ENCODE measurements at places on chromosomes 1 and 21. TPM values are rescaled to one million over a fixed set of nuclear protein-coding genes. Genes with fewer than 3 reads are reported as not detected.

DNA sequence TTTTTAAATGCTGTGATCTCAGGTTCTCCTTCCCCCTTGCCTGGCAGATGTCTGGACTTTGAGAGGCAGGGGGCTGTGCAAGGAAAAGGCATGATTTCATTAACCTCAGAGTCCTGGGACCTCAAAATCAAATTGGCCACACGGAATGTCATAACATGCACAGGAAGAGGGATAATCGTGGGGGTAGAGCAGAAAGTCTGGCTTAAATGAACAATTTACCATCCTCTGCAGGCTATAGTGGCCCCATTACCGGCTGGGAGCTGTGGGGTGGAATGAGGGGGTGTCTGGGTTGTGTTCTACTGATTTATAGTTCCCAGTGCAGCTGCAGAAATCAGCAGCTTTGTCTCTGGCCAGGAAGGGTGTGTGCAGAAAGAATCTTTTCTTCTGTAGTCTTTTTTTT, 10.8 kb downstream of the OPRD1 start:
- H3K27me3 ChIP-seq = no peaks in the 10 kb centered on the region
- no peaks in the 10 kb centered on the region for H3K4me1 ChIP-seq
- H3K4me3 ChIP-seq = no peak overlapping the region
- H3K36me3 ChIP-seq = no peaks in the 10 kb centered on the region
- no peak overlapping the region for H3K27ac ChIP-seq

DNA sequence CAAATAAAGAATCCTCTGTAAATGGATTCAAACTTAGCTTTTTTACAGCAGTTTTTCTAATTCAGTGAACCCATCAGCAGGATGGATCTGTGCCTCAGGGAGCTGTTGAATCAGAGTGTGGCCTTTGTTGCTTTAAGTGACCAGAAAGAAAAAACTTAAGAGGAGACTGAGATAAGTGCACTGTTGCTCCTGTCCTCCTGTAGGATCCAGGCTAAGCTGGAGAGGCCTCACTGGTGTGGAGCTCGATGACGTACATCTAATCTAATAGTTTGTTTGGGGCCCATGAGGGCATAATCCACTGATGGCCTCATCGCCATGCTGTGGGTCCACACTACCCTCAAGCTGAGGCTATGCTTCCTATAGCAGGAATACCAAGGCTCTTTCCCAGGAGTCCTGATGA, 10.6 kb downstream of the DIP2A start:
- no peak for DNase-seq
- no peaks in the 10 kb centered on the region for H3K27me3 ChIP-seq
- peaks cover 45% of the 10 kb centered on the region for H3K4me1 ChIP-seq
- H3K27ac ChIP-seq = no peak overlapping the region

DNA sequence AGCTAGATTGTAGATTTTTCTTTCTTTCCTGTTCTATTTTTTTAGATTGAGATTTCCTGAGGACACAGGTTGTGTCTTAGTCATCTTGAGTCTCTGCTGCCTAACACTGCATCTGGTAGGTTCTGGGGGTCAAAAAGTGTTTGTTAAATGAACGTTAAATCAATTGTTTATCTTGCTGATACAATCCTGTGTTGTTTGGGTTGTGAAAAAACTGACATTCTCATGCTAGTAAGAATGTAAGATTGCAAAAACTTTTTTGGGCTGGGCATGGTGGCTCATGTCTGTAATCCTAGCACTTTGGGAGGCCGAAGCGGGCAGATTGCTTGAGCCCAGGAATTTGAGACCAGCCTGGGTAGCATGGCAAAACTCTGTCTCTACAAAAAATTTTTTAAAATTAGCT, 3.4 kb downstream of the CTSK start:
- H3K27me3 ChIP-seq = no peaks in the 10 kb centered on the region
- H3K4me1 ChIP-seq = peaks cover 14% of the 10 kb centered on the region
- DNase-seq = no peak
- H3K36me3 ChIP-seq = peaks cover 3% of the 10 kb centered on the region
- H3K27ac ChIP-seq = no peak overlapping the region

DNA sequence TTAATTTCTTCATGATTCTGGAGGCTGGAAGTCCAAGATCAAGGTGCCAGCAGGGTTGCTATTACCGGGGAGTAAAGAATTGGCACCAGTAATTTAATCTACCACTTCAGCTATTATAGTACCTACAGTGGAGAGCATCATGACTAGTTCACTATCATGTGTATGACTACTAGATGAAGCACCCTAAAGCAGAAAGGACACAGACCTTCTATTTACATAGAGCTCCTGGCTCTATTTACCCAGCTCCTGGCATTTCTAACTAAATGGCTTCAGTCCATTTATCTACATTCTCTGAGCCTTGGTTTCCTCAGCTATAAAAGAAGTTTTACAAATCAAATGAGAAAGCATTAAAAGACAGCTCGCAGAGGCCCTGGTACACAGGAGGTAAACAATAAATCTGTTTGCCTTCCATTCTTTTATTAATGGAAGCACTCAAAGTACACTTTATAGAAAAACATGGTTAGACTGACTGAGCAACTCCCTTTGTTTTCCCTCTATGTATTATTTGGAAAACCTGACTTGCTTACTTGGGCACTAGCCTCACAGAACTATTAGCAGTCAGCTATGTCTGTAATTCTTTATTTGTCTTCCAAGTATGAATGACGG, 203.0 kb downstream of the SLC35F3 start:
- H3K36me3 ChIP-seq = no peaks in the 10 kb centered on the region
- H3K27ac ChIP-seq = no peak overlapping the region
- no peaks in the 10 kb centered on the region for H3K4me1 ChIP-seq
- H3K4me3 ChIP-seq = no peak overlapping the region
- no peak for DNase-seq

- H3K4me3 ChIP-seq = no peak overlapping the region
- DNase-seq = no peak
- H3K27me3 ChIP-seq = peaks cover 7% of the 10 kb centered on the region
- H3K4me1 ChIP-seq = no peaks in the 10 kb centered on the region
- H3K36me3 ChIP-seq = no peaks in the 10 kb centered on the region
These were observed 16.8 kb downstream of the S100A7A start for GRCh38 chr1:153432874-153433681.

DNA sequence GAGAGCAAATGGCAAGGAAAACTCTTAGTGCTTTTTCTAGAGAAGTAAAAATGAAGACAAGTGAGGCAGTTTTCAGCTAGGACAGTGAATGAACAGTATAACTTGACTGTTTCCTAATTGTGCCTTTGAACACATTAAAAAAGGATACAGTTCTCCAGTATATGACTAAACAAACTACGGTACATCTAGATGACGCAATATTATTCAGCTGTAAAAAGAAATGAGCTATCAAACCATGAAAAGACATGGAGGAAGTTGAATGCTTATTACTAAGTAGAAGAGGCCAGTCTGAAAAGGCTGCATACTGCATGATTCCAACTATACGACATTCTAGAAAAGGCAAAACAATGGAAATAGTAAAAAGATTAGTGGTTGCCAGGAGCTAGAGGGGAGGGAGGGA, 206.3 kb downstream of the SIPA1L2 start:
- no peak overlapping the region for H3K27ac ChIP-seq
- peaks cover 4% of the 10 kb centered on the region for H3K27me3 ChIP-seq
- no peaks in the 10 kb centered on the region for H3K4me1 ChIP-seq
- DNase-seq = no peak
- no peaks in the 10 kb centered on the region for H3K36me3 ChIP-seq
- H3K4me3 ChIP-seq = no peak overlapping the region

DNA sequence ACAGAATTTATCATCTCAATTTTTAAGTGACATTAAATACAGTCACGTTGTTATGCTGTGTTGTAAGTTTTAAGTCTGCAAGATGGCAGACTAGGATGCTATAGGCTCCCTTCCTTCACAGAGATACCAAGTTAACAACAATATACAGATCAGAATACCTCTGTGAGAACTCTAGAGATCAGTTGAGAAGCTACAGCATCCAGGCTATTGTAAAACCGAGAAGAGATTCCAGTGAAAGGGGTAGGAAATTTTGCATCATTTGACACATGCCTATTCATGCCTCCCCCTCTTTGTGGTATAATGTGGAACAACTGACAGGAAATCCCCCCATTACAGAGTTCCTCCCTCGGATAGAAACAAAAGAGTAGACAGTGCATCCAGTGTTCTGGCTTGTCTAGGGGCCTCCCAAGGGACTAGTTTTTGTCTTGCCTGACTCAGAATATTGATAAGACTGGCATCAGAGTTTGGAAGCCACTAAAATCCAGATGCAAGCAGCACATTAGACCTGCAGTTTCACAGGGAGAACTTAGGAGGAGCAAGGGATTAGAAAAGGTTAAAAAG, 80.6 kb downstream of the LBR start:
- H3K27ac ChIP-seq = no peak overlapping the region
- H3K27me3 ChIP-seq = peaks cover 12% of the 10 kb centered on the region
- no peak for DNase-seq
- no peaks in the 10 kb centered on the region for H3K36me3 ChIP-seq

- DNase-seq = no peak
- peaks cover 29% of the 10 kb centered on the region for H3K27me3 ChIP-seq
- H3K4me1 ChIP-seq = no peaks in the 10 kb centered on the region
- H3K27ac ChIP-seq = no peak overlapping the region
These were observed 226.7 kb upstream of the POU3F1 start for GRCh38 chr1:38273196-38273804.

GRCh38 chr1:198173832-198174231, 17.0 kb downstream of the NEK7 start:
- DNase-seq = no peak
- H3K4me3 ChIP-seq = peak overlapping the region; percentile 46
- H3K4me1 ChIP-seq = peaks cover 86% of the 10 kb centered on the region
- no peaks in the 10 kb centered on the region for H3K27me3 ChIP-seq
- peak overlapping the region; percentile 91 for H3K27ac ChIP-seq
- H3K36me3 ChIP-seq = peaks cover 15% of the 10 kb centered on the region

GRCh38 chr1:104761961-104762570, 1012.4 kb downstream of the AMY1C start:
- H3K4me3 ChIP-seq = no peak overlapping the region
- no peak overlapping the region for H3K27ac ChIP-seq
- no peaks in the 10 kb centered on the region for H3K36me3 ChIP-seq

DNA sequence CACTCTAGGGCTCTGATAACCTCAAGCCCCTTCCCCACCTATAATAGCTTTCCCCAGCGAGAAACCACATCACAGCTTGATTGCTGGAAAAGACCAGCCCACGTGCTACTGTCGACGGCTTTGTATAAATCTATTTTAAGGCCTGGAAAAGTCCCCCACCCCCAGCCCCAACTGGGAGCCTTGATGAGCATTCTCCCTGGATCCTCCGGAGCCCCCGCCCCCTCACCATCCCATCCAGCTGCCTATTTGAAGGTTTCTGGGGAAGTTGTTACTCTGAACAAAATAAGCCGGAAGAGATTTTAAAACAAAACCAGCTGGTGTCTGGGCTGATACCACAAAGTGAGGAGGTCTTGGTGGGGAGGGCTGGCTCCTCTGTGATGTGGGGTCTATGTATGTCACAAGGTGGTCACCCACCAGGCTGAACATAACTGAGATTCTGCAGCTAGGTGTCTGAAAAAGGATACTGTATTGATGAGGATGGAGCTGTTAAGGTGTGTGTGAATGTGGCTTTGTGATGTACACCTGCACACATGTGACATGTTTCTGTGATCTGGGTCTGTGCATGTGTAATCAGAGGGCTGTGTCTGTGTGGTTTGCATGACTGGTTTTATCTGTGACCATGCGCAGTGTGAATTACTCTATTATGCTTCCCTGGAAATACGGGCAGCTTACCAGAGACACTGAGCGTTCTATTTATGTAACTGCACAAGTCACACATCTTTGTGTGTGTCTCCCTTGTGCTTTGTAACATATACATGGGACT, 25.0 kb downstream of the RIMS3 start:
- H3K27ac ChIP-seq = peak overlapping the region; percentile 39
- no peak overlapping the region for H3K4me3 ChIP-seq
- H3K4me1 ChIP-seq = peaks cover 15% of the 10 kb centered on the region
- no peak for DNase-seq

- no peaks in the 10 kb centered on the region for H3K36me3 ChIP-seq
- no peaks in the 10 kb centered on the region for H3K4me1 ChIP-seq
- no peak overlapping the region for H3K27ac ChIP-seq
- H3K27me3 ChIP-seq = peaks cover 22% of the 10 kb centered on the region
These were observed 5.0 kb upstream of the SH2D1B start for GRCh38 chr1:162416909-162417308.

DNA sequence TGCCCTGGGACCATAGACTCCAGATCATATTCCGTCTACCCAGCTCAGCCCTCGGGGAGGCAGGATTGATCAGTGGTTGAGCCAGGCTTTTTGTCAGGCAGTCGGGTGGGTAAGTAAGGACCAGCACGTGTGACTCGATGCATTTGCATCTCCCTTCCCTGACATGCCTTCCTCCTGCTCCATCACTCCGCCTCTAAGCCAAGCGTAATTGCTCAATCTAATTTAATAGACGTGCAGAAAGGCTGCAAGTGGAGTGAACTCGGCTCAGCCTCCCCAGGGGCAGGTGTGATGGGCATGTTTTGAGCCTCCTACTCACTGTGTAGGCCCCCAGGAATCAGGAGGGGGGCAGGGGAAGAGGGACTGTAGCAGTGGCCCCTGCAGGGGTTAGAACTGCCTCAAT, 34.6 kb upstream of the GRIK3 start:
- H3K4me3 ChIP-seq = no peak overlapping the region
- H3K4me1 ChIP-seq = no peaks in the 10 kb centered on the region
- no peaks in the 10 kb centered on the region for H3K36me3 ChIP-seq
- peaks cover 9% of the 10 kb centered on the region for H3K27me3 ChIP-seq
- DNase-seq = no peak
- H3K27ac ChIP-seq = no peak overlapping the region

DNA sequence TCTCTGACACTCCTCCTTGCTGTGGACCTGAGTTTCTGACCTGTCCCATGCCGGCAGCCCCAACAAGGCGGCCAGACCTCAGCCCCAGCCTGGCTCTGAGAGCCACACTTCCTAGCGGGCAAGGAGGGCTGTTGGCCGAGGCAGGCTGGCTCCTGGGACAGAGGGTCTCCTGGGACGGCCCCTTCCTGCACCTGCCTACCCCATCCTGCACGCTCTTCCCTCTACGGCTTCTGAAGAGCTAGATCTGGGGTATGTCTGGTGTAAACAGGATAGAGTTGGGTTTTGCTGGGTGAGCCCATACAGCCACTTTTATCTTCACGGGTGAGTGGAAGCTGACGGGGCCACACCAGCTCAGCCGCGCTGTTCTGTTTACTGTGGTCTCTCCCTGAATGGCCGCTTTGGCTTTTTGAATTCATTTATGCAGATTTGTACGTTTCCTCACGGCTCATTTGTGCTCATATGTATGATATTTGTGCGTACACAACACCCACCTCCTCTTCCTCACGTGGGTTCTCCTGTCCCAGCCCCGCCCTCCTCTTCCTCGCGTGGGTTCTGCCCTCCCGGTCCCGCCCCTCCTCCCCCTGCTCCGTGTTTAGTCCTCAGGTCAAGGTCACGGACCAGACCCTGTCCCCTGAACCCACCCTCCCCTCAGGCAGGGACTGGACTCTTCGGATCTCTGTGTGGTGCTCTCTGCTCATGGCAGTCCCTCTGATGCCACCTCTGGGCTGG, 34.7 kb upstream of the POFUT2 start:
- no peaks in the 10 kb centered on the region for H3K36me3 ChIP-seq
- no peaks in the 10 kb centered on the region for H3K27me3 ChIP-seq
- DNase-seq = no peak
- H3K27ac ChIP-seq = no peak overlapping the region
- H3K4me1 ChIP-seq = peaks cover 5% of the 10 kb centered on the region

Gene TMCO4
- 10.8 TPM for total RNA-seq

Gene ERO1B
- 2.0 TPM for total RNA-seq

Gene CDK18
- total RNA-seq = 8.4 TPM

Gene TRIM58
- 0.11 TPM for total RNA-seq

Gene RHD
- not detected for total RNA-seq

Gene KIAA1614
- total RNA-seq = not detected

Gene SPAG17
- total RNA-seq = not detected

Gene PROX1
- total RNA-seq = 0.09 TPM

Gene MR1
- total RNA-seq = 15.7 TPM

Gene HNRNPU
- total RNA-seq = 474 TPM

Gene AMY1A
- not detected for total RNA-seq

Gene RNU1-3
- total RNA-seq = 820 TPM
